ENCODE measurements at places on chromosomes 2 and 18.

DNA sequence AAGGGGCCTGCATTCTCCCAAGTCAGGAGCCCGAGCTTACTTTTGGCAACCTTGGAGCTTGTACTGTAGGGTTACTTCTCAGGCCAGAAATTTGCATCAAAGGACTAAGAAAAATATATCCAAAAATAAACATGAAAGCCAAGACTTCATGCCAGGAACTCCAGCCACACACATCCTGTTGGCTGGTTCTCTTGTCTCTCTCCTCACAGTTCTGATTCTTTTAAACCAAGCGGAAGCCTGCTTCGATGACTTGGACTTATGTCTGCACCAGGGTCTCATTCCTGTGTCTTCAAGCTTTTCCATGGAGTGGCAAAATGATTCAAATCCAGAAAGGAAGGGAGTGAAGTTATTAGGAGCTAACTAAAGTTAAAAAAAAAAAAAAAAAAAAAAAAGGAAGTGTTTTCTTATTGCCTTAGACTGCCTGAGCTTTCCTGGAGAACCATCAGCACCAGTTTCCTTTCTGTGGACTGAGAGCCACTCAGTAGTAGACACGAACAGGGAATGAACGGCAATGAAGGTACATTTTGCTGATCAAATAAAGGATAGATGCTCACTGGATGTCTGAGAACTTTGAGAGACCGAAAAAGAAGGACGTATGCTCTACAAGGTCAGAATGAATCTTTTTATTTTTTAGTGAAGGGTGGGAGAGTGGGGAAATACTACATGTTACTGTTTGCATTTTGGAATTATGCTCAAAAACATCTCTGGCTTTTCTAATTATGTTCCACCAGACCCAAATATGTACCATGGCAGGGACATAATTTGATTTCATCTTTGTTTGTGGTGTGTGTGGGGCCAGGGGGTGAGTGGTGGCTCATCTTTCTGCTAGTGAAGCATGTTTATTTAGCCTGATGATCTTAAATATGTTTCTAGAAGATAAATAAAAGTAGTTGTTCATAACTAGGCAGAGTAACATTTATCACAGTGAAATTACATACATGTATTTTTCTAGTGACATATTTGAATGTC, 86.0 kb downstream of the RAPGEF4 start:
- no peak for DNase-seq

GRCh38 chr2:18455236-18455862, 105.1 kb downstream of the RDH14 start:
- DNase-seq: no peak

GRCh38 chr18:75070625-75071483, 138.1 kb downstream of the PTGR3 start:
- DNase-seq: no peak

- no peak for DNase-seq
Observed at GRCh38 chr2:16115881-16116830, 175.8 kb downstream of the MYCN start.

- no peak for DNase-seq
Observed at GRCh38 chr2:30769891-30770462, 37.3 kb downstream of the CAPN13 start.

DNA sequence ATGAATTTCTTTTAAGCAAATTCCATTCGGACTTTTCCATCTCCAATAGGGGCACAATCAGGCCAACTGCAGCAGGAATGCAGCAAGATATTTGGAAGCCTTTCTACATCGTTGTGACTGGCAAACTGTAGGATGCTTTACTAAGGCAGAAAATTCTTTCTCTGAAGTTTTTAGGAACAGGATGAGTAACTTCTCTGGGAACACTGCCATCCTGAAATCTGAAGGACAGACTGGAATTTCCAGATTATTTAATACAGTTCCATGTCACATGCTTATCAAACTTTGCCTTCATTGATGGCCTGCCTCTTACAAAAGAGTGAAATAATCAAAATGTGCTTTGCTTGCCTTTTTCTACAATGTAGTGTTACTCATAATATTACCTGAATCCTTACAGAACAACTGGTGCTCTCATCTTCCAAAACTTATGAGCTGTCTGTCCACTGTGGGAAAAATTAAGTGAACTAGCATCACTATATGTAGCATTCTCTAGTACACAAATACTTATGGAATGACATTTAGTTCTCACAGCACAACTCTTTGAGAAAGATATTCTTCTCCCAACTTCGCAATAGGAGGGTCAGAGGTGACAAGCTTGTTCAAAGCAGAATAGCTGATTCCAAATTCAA, 32.0 kb upstream of the MAP2 start:
- DNase-seq: no peak

DNA sequence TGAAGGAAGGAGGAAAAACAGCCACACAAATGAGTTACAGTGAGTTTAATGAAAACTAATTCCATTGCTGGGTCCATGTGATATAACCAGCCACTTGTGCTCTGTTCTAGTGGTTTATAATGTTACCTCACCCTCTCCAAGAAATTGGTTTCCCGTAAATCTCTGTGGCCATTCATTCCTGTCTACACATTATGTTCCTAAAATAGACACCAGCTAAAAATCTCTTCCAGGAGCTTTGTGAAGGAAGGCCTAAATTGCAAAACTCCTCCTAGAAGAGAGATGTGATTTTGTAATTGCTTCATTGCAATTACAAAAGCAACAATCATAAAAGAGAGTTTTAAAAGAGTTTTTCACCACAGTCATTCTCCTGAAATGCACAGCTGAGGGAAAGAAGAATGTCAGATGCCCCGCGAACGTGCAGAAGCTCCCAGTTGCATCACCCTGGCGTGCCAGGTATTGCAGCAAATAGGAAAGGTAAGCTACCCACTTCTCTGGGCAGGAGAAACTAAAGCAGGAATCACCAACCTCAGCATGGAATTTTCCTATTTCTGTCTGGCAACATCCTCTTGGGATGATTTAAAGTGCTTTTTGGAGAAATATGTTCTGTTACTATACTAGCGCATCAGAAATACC, 1.7 kb downstream of the SCN1A start:
- no peak for DNase-seq

GRCh38 chr2:110796716-110797301, 64.4 kb downstream of the ACOXL start:
- no peak for DNase-seq

DNA sequence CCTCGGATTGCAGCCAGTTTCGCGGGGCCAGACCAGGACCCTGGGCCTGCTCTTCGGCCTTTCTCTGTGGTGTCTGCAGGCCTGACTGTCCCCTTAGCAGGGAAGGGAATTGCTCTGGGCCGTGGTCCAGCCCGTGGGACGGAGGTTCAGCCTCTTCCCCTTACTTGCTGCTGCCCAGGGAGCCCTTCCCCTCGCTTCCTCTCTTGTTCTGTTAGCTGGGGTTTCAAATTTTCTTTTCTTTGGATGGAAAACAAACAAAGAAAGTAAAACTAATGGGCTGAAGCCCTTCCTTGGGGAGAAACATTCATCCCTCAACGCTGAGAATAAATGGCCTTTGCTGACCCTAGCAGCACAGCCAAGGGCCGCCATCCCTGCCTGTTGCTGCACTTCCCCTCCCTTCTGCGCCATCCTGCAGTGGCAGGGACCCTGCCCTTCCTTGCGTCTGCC, 52.4 kb downstream of the ASAP2 start:
- DNase-seq: no peak

Data from stimulated activated CD4-positive, alpha-beta T cell treated with anti-CD3 and anti-CD28 coated beads, Interleukin-1b, Interleukin-23, amount 100 ng/mL, for 1 hour (primary cell).